ENCODE measurements at places on chromosomes 1 and 21.
A peak's percentile ranks its signal among the peaks of the same experiment; 100 is the strongest.

DNA sequence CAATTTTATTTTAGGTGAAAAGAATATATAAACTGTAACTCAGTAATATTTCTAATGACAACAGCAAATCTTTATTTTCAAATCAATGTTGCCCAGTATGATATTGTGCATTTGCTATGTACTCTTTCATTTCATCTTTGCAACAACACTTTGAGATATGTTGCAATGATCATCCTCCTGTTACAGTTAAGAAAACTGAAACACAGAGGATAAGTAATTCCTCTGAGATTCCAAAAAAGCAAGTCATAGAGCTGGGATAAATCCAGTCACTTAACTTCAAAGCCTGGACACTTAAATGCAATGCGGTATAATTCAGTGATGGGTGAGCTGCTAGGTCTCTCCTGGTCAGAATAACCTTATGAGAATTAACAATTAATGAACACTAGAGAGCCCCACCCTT lies 48.6 kb upstream of the EXO1 start:
- no peak for DNase-seq

GRCh38 chr1:64769482-64769881 lies 24.6 kb downstream of the RAVER2 start:
- no peak for DNase-seq

DNA sequence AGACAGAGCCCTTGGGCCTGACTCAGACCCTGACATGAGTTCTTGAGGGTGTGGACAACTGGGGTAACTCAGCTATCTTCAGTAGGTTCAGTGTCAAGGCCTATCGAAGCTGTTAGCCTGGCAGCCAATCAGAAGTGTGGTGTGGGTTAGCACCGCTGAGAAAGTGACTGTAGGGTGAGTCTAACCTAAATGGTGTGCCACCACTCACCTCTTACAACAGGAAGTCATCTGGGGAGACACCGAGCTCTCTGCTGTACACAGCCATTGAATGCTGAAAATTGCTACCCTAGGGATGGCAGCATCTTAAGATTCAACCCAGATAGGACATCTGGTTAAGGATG lies 44.6 kb downstream of the RASSF5 start:
- peak; percentile 60 for DNase-seq

GRCh38 chr1:98538106-98538505 lies 123.4 kb upstream of the SNX7 start:
- no peak for DNase-seq

DNA sequence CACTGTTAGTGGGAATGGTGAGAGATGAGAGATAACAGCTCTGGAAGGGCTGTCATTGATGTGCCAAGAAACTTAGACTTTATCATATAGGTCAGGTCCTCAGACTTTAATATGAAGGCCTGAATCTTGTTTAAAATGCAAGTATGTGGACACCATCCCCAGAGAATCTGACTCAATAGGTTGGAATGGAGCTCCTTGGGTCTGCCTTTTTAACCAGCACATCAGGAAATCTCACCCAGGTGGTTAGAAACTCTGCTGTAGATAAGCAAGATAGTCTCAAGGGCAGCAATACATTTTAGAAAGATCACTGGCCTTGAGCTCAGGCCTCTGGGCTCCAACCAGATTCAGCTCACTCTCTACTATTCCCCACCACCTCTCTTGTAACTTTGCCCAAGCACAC lies 180.4 kb downstream of the SLC44A5 start:
- DNase-seq = no peak

- DNase-seq = no peak
These were observed 8.4 kb downstream of the AGTRAP start for GRCh38 chr1:11744287-11744686.

DNA sequence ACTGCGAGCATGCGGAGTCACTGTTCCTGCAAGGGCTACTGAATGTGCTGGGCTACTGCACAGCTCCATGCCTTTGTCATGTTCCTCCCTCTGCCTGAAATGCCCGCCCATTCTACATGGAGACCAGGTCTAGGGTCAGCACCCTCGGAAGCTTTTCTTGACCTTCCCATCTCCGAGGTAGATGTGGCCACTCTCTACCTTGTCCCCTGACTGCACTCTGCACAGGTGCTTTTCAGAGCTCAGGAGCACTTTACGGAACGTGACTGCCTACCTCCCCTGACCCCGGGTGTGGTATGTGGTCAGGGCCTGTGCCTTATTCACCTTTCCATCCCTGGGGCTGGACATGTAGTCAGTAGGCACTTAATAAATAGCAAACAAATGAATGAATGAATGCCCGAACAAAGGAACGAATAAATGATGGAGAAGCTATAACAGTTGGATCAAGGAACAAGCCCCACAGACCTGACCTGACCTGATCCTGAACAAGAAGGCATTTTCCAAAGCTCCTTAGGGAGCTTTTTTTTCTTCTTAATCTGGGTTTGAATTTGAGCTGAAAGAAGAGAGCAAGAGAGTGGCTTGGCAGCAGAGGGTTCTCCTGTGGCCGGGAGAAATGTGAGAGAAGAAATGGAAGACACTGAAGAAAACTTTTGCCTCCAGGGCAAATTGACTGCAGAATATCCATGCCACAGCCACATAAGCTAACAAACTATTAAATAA lies 7.9 kb downstream of the RD3 start:
- no peak for DNase-seq

DNA sequence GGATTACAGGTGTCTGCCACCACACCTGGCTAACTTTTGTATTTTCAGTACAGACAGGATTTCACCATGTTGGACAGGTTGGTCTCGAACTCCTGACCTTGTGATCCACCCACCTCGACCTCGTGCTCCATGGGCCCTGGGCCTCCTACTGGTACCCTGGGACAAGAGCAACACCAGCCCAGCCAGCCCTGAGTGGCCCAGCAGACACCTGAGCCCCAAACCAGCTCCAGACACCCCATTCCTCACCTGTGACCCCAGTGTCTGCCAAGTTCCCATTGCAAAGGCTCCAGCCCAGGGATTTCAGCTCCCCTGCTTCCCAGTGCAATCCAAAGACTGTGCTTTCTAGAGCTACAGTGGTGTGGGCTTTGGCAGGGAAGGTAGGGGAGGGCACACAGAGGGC lies 14.6 kb downstream of the MEF2D start:
- no peak for DNase-seq

- no peak for DNase-seq
These were observed 45.5 kb downstream of the SNRPE start for GRCh38 chr1:203906932-203907331.

GRCh38 chr1:89832496-89833127 lies 11.8 kb downstream of the LRRC8D start:
- DNase-seq = no peak

- no peak for DNase-seq
These were observed 456 bp upstream of the SMYD2 start for GRCh38 chr1:214280386-214281020.

DNA sequence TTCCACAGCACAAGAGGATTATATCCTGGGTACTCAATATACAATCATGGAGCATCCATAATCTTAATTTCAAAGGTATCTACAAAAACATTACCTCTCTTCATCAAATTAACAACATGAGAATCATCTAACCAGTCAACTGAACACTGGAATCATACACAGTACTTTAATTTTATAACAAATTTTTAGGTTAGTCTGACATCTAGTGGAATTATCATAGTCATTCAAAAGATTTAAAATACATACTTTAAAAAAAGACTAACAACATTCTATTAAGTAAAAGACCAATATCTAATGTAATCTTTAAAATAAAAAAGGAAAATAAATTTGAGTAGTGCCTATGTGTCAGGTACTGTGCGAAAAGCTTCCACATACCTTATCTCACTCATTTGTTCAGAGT lies 16.8 kb upstream of the SH3GLB1 start:
- DNase-seq = no peak

- DNase-seq = no peak
These were observed 125.9 kb upstream of the VAMP3 start for GRCh38 chr1:7644961-7645750.

DNA sequence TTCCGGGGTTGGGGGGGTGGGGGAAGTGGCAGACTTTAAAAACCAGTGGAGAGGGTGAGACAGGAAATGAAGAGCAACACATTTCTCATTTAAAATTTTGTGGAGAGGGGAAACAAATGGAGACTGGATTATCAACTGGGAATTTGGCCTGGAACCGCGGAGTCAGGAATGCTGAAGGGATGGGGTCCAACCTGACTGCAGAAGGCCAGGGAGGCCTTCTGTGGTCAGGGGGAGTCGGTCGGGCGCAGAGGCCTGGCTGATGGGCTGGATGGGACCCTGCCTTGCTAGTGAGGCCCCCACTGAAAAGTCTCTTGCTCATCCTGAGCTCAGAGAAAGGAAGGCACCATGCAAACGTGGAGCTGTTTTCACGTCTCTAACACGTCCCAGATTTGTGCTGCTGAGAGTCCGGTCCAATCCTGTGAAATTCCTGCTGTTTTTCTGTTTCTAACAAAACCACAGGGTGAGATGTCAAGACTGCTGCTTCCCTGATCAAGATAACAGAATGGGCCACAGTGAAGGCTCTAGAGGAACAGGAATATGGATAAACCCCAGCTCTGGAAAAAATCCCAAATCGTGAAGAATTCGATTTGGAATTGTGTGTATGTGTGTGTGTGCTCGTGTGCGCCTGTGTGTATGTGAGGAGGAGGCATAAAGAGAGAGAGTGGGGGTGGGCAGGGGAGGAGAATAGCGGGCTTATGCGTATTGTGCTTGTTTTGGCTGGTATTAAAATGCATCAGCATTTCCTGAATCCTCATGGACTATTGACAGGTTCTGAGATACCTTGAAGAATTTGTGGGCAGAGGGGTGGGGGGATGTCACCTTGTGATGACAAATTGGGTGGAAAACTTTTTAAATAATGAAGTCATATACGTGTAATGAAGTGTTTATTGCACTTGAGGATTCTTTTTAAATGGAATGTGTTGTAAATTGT lies 117.4 kb downstream of the NGF start:
- no peak for DNase-seq

DNA sequence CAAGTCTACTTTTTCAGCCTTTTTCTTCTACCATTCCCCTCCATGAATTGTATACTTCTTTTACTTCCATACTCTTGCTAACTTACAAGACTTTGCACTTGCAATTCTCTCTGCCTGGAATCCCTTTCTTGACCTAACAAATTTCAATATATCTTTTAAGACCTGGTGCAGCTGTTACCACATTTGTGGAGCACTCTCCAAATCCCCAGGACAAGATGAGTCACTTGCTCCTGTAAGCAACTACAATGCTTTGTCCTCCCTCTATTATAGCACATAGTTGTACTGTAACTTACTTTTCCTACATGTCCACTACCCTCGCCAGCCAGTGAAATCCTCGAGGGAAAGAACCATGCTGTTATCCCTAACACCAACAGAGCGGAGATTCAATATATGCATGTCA lies 43.1 kb downstream of the WARS2 start:
- DNase-seq = no peak

- peak; percentile 46 for DNase-seq
These were observed 646 bp downstream of the MAPKAPK2 start for GRCh38 chr1:206685334-206685768.

DNA sequence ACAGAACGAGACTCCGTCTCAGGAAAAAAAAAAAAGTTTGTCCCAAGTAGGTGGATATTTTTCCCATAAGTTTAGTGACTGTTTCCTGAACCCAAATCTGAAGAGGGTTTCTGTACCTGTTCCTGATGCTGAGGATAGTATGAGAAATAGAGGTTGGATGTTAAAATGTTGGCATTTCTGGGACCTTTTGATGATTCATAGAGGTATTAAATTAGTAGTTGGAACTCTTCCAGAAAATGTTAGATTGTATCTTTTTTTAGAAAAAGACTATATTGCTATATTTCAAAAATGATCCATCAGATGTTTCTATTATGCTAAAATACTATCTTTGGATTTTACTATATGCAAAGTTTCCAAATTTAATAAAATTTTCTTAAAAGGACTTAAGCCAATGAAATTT lies 2.9 kb upstream of the CENPL start:
- DNase-seq = no peak

GRCh38 chr1:147852706-147853225 lies 49.8 kb upstream of the GJA8 start:
- DNase-seq = no peak

DNA sequence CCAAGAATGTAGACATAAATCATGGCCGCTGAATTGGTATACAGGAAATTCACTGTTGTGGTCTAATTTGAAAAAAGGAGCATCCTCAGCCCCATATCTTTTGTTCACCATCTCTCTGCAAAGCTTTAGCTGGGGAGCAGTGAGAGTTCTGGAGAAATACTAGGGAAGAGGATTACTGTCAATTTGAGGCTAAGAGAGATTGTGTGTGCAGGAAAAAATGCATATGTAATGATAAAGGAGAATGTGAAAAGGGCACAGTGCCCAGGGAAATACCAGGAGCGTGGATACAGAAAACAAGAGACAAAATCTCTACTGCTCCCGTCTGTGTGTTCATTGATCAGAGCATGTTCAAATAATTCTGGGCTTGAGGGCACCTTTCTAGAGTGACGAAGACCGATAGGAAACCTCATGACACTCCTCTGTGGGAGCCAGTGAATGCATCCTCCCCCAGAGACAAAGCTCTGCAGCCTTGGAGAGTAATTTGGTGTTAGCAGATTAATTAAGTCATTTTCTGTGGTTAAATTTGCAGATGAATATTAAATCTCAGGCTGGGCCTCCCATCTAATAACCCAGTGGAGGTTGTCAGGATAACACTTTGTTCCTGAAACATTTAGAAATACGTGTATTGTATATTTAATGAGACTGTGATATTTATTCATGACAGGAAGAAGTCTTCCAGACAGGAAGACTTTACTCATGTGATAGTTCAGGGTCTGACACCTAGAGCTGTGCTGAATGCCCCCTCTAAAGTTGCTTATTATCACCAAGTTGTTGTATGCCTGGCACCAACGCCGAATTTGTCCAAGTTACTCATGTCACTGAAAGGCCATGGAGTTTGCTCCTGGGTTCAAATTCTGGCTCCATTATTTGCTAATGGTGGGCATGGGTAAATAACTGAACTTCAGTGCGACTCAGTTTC lies 287.3 kb upstream of the SGIP1 start:
- DNase-seq = no peak

DNA sequence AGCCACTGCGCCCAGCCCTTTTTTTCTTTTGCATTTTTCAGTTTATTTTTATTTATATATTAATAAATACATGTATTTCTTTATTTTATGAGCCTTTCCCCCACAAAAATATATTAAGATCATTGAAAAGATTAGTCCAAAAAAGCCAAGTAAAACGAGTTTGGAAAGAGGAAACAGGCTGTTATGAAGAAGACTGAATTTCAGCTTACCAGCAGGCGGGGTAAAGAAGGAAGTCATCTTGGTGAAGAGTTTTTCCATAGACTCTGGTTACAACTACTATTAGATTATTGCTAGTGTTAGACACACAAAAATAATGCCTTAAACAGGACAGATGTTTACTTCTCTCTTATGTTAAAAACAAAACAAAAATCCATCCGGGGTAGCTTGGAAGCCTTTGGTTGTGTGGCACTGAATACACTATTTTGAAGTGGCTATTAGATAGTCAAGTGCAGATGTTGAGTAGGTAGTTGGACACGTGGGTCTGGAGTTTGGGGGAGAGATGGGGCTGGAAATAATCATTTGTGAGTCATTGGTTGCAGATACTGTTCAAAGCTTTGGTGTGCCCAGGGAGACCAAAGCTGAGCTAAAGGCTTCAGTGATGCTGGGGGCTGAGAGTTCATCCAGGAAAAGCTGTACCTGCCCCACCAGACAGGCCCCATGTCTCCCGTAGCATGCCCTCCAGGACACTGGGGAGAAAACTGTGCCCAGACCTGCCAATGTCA lies 8.7 kb upstream of the LRRC71 start:
- no peak for DNase-seq

- peak; percentile 10 for DNase-seq
These were observed 58.1 kb upstream of the COA6 start for GRCh38 chr1:234315091-234315541.

- DNase-seq = no peak
These were observed 178.6 kb downstream of the RRAGC start for GRCh38 chr1:38680801-38681510.

All from activated T-cell treated with anti-CD3 and anti-CD28 coated beads for 48 hours (primary cell).